NCI-H510A (cell line): ENCODE measurements at places on chromosomes 2 and 18.
A peak's percentile ranks its signal among the peaks of the same experiment; 100 is the strongest.

- DNase-seq: no peak
Measured at GRCh38 chr2:241107031-241107783, 5.1 kb upstream of the MTERF4 start.

GRCh38 chr2:217886720-217887309 is 116.0 kb downstream of the TNS1 start:
- DNase-seq: peak; percentile 37

GRCh38 chr18:34594266-34594665 is 115.8 kb upstream of the DTNA start:
- DNase-seq: no peak

- DNase-seq: no peak
Measured at GRCh38 chr2:202299712-202300111, 34.1 kb downstream of the NOP58 start.

DNA sequence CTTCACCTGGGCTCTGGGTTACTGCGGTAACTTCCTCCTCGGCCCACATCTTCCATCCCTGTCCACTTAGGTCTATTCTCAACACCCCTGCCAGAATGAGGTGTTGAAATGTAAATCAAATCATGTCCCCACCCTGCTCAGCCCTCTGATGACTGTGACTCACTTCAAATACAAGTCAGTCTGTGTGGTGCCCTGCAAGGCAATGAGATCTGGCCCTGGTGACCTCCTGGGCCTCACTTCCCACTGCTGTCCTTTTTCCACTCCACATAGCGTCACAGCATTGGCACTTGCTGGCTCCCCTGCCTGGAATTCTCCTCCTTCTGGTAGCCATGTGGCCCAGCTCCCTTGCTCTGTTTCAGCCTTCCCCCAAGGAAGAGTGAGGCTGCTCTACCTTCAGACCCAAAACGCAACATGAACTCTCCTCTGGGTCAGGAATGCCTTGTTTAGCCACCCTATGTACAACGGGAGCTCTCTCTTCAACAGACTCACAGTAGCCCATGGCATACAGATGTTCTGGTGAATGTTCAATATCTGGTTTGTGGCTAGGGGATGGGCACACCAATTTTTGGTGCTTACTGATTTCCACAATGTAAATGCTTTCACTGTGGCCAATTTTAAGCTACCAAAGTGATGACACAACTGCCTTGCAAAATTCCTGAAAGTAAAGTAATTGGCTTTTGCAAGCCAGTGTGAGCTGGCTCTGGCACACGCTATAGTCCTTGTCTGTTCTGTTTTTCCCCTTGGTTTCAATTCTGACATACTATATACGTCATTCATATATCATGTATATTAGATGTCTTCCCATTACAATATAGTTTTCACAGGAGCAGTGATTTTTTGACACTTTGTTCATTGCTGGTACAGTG is 550.3 kb upstream of the HS6ST1 start:
- DNase-seq: no peak

DNA sequence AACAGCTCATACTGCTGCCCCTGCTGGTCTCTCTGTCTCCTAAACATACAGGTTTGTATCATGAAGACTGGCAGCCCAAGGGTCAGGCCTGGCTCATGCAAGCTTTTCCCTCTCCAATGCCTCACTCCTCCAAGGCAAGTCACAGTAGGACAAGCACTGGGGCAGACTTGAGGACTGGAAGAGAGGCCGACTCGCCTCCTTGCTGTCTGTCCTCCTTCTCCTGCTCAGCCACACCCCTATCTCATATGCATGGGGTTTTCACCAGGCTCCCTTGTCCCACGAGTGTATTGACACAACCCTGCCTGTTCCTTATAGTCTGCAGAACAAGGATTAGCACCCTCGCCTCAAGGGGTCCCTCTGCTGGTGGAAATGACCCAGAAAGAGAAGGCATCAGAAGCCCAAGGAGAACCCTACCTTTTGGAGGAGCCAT is 223.7 kb downstream of the SOX11 start:
- DNase-seq: no peak

GRCh38 chr2:153477636-153478288 is 800 bp downstream of the RPRM start:
- DNase-seq: no peak

DNA sequence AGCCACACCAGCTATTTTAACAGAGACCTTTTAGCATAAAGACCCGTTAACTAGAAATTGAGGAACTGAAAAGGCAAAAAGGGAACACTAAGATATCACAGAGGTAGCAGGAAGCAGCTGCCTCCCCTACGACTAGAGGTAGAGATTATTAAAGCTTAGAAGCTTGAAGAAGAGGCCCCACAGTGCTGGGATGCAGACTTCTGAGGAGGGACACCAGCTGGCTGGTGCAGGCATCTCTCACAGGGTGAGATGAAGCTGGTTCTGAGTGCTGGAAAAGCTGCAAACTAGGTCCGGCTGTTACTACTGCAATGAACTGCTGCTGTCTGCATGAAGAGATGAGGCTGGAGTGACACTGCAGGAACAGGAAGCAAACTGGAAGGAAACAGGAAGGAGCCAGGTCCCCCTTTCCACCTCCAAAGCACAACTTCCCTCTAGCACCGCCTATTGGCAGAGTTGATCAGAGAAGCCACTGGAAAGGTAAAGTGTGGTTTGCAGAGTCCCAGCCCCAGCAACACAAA is 61.2 kb upstream of the MRPS9 start:
- no peak for DNase-seq

GRCh38 chr18:5717256-5717655 is 173.5 kb upstream of the EPB41L3 start:
- DNase-seq: no peak

DNA sequence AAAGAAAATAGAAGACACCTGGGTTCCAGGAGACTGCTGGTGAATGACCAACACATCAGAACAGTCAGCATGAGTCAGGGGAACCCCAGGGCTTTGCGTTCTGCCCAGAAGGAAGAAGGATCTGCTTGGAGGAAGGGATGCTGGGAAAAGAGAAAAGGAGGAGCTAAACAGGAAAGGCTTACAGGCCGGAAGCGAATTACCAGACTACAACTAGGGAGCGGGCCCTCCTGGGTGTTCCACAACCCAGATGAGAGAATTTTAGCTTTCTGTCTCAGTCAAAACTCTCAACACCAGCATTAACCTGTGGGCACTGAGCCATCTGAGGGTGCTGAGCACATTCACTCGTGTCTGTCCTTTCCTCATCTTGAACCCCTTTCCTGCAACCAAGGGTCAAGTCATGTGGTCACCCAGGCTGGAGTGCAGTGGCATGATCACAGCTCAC is 19.2 kb downstream of the CDC42EP3 start:
- DNase-seq: no peak

- DNase-seq: no peak
Measured at GRCh38 chr18:5251117-5251516, 44.4 kb downstream of the ZBTB14 start.

DNA sequence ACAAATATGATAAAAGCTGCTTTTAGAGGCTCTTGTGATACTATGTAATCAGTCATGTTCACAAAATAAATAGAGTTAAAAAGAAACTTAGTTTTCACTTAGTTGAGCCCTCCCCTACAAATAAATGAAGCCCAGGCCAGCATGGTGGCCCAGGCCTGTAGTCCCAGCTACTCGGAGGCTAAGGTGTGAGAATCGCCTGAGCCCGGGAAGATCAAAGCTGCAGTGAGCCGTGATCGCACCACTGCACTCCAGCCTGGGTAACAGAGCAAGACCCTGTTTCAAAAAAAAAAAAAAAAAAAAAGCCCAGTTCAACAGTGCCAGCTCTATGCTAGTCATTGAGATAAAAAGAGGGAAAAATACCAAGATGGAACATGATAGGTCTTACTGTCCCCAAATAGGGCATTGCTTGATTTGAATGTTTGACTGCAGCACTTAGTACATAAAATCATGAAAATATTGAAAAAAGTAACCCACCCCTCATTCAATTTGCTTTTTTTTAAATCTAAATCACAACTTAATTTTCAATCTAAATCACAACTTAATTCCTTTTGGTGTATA is 1.5 kb downstream of the ASNSD1 start:
- no peak for DNase-seq

DNA sequence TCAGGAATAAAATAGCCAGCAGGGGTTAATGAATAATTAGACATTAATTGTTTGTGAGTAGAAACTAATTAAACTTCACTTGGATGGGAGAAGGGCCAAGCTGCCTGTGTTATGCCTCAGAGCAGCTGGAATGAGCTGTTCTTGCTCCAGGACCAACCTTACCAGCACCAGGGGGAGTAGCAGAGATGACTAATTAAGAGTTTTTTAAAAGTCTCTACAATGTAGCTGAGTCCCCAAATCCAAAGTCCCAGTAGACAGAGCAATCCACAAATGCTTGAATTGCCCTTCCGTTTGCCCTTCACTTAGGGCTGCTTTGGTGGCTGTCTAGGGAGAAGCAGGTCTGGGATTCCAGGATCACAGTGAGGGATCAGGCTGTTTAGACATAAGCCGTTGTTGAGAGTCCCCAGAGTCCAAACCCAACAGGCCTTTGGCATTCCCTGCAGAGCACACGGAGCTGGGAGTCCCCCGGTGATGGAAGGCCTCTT is 59.4 kb downstream of the RHOB start:
- no peak for DNase-seq

- no peak for DNase-seq
Measured at GRCh38 chr18:2338601-2339000, 232.7 kb downstream of the METTL4 start.

- no peak for DNase-seq
Measured at GRCh38 chr2:44016282-44016681, 20.5 kb upstream of the LRPPRC start.

GRCh38 chr18:37222354-37222998 is 343.1 kb downstream of the CELF4 start:
- DNase-seq: no peak

- no peak for DNase-seq
Measured at GRCh38 chr2:147945660-147946059, 74.9 kb downstream of the ORC4 start.

DNA sequence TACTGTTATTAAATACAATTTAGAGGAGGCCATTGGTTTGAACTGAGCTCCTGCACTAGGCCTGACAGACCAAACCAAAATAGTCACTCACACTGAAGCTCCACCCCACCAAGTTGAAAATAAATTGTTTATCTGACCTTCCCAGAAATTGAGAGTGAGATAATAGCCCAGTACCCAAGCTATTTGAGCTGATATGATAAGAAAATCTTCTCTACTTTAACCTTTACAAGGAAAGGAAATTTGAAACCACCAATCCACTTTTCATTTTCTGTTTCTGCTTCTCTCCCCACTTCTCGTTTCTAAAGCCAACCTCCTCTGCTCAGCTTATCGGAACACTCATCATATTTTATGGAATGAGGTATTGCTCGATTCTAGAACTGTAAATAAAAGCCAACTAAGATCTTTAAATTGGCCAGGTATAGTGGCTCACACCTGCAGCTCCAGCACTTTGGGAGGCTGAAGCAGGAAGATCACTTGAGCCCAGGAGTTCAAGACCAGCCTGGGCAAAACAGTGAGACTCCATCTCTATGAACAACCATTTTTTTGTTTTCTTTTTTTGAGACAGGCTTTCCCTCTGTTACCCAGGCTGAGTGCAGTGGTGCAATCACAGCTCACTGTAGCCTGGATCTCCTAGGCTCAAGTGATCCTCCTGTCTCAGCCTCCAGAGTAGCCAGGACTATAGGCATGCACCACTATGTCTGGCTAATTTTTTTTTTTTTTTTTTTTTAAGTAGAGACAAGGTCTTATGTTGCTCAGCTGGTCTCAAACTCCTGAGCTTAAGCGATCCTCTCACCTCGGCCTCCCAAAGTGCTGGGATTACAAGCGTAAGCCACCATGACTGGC is 13.3 kb upstream of the GALM start:
- no peak for DNase-seq

DNA sequence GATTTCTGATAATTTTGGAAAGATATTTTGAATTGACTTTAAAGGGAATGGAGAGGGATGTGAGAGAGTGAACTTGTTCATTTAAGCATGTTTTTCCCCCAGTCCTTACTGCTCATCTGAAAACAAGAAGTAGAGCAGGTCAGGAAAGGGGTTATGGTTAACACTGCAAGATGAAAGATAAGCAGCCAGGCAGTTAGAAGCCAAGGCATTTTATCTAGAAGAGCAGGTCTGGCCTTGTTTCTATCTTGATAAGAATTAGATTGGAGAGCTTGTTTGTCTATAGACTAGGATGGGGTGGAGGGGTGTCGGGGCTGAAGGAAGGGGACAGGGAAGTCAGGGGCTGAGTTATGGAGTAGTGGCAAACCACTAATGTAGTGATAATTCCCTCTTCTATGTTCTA is 171.6 kb downstream of the IKZF2 start:
- DNase-seq: no peak

- no peak for DNase-seq
Measured at GRCh38 chr2:4094743-4095142, 391.4 kb downstream of the DCDC2C start.

DNA sequence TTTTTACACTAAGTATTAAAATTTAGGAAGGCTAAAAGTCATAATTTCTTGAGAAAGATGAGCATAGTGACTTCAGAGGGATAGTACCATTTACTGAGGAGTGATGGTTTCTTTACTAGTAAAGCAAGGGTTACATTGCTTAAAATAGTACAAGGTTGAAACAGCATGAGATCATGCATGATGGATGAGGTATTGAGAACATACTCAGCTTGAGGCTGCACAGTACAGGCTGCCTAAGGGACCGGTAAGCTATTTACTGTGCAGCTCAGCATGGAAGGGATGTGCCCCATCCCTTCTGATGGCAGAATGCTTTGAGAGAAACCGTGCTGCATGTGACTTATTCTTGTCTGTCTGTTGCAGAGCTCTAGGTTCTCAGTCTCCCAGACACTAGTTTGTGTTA is 122.1 kb downstream of the EML6 start:
- no peak for DNase-seq

DNA sequence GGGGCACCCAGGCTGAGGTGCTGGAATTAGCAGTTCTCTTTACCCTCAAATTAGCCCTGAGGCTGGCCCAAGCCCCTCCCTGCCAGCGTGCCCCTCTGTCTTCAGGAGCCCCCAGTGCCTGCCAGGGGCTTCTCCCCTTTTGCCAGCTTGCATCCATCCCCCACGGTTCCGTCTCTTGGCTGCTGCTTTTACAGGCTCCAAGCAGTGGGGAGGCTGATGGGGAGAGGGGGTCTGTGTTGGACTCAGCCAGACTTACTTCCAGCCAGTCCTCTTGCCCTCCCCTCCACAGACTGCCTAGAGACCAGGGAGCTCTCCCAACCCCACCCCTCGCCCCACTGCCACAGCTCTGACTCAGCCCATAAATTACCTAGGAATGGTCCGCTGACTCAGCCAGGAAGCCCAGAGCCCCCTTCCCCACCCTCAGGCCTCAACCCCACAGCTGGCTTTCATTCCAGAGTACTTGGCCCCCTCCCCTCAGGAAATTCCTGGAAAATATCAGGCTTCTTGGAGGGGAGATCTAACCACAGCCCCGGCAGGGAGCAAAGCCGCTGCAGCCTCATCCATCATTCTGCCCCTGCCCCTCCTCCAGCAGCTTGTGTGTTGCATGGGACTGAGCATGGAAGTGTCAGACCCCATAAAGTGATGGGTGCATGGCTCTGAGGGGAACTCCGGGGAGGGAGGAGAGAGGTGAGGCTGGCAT is 184.6 kb downstream of the ZFP36L2 start:
- DNase-seq: no peak

- DNase-seq: no peak
Measured at GRCh38 chr2:109053716-109054115, 64.7 kb upstream of the EDAR start.

- no peak for DNase-seq
Measured at GRCh38 chr2:11411768-11412448, 54.1 kb downstream of the E2F6 start.
